ENCODE measurements at places on chromosomes 7 and 10. TPM values are rescaled to one million over a fixed set of nuclear protein-coding genes. Genes with fewer than 3 reads are reported as not detected.

DNA sequence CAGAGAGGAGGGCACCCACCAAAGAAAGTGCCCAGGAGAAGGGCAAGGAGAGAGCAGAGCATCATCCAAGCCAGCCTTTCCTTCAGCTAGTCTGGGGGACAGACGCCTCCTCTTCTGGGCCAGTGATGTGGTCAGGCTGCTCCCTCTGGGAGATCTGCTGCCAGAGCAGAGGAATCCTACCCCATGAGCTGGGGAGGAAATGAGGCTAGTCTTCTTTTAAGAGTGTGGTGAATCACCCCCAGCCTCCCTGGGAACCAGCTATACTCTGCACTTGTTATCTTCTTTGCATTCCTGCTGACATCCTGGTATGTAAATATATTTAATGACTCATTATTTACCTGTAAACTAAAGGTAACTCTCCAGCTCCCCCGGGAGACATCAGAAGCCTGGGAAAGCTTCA lies 41.6 kb upstream of the EPHB6 start:
- H3K36me3 ChIP-seq, result no peaks in the 10 kb centered on the region
- no peaks in the 10 kb centered on the region for H3K27me3 ChIP-seq
- H3K27ac ChIP-seq, result no peak overlapping the region
- H3K4me3 ChIP-seq, result no peak overlapping the region
- no peak for DNase-seq
- H3K4me1 ChIP-seq, result no peaks in the 10 kb centered on the region

Gene NXPH1
- not detected for total RNA-seq

DNA sequence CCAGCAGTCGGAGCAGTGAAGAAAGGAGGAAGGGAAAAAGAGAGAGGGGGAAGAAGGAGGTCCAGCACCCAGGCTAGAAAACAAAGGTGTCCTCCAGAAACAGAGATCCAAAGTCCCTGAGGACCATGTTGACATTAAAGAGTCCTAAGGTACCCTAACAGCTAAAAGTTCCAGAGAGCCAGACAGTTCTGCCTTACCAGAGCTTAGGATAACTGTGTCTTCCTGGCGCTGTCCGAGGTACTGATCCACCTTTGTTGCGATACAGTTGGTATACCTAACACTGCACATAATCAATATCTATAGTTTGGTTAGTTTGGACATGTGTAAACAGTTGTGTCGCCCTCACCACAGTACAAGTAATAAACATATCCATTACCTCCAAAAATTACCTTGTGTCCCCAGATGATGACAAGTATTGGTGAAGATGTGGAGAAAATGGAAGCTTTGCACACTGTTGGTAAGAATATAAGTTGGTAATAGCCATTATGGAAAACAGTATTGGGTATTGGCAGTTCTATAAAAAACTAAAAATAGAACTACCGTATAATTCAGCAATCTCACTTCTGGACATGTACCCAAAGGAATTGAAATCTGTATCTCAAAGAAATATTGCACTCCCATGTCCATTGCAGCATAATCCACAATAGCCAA lies 59.8 kb downstream of the GRID1 start:
- H3K27ac ChIP-seq, result no peak overlapping the region
- DNase-seq, result no peak
- H3K27me3 ChIP-seq, result no peaks in the 10 kb centered on the region
- no peak overlapping the region for H3K4me3 ChIP-seq
- H3K36me3 ChIP-seq, result no peaks in the 10 kb centered on the region
- H3K4me1 ChIP-seq, result no peaks in the 10 kb centered on the region

- H3K27me3 ChIP-seq, result no peaks in the 10 kb centered on the region
- no peak overlapping the region for H3K4me3 ChIP-seq
- H3K27ac ChIP-seq, result no peak overlapping the region
- H3K36me3 ChIP-seq, result no peaks in the 10 kb centered on the region
Measured at GRCh38 chr7:81175275-81175940, 256.6 kb upstream of the SEMA3C start.

Gene SP8
- not detected for total RNA-seq

DNA sequence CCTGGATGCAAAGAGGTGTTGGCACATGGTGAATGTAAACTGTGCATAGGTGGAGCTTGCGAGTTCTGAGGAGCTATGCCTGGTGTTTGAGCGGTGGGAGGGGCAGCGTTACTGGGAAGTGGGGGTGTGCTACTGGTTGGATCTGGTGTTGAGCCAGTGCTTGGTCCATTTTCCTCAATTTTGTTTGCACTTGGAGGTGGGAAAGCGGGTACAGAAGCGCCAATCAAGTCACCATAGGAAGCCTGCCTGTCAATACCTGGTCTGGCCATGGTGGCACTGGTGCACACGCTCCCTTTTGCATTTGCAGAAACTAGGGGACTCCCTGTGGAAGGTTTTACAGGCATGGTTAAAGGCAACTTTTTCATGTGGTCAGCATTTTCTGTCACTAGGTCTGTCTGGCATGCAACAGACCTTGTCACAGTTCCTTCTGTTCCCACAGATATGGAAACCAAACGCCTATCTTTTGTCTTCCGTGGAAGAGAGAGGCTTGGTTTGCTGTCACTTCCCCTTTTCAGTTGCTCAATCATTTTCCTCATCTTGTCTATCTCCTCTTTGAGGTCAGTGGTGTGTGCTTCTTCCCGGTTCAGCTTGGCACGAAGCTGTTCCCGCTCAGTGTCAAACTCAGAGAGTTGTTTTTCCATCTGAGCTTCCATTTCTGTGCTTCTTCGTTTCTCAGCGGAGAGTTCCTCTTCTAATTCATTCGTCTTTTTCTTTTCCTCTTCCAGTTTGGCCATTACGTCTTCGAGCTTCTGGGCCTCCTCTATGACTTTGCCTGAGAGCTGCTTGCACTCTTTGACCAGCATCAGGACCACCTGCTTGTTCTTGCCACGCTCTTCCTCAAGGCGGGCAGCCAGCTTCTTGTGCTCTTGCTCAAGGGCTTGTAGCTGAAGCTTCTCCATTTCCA lies 81.1 kb downstream of the CTTNBP2 start:
- no peak overlapping the region for H3K27ac ChIP-seq
- no peak for DNase-seq
- H3K27me3 ChIP-seq, result no peaks in the 10 kb centered on the region

DNA sequence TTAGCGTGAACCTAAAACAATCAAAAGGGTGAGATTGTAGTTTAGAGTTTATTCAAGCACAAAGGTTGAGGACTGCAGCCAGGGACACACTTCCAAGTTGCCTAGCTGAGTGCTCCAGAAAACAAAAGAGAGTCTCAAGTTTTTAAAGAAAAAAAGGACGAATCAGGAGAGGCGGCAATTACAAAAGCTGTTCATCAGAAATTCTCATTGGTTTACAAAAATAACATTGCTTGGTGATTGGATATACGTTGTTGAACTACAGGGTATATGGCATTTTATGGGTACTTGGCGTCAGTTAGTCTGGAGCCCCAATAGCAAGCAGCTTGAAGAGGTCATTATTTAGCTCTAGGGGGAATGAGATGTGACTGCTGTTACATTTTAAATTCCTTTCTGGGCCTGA lies 11.5 kb downstream of the ZNF438 start:
- DNase-seq, result no peak
- no peaks in the 10 kb centered on the region for H3K36me3 ChIP-seq
- peaks cover 6% of the 10 kb centered on the region for H3K4me1 ChIP-seq
- no peaks in the 10 kb centered on the region for H3K27me3 ChIP-seq

DNA sequence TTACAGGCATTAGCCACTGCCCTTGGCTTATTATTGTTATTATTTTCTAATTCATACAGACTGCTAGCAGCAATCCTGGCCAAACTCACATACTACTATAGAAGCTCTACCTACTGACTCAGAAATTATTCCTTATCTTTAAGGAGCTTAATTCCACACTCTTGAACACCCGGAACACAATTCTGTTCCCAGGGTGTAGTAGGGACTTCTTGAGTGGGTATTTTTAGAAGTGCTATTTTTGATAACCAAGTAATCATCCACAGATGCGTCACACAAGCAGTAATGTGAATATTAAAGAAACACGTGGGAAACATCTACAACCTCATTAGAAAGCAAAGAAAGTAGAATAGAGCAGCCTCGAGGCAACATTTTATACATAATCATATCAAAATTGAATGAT lies 149.2 kb downstream of the PTEN start:
- no peaks in the 10 kb centered on the region for H3K27me3 ChIP-seq
- H3K4me1 ChIP-seq, result peaks cover 2% of the 10 kb centered on the region
- H3K27ac ChIP-seq, result peak overlapping the region; percentile 40
- no peak overlapping the region for H3K4me3 ChIP-seq

DNA sequence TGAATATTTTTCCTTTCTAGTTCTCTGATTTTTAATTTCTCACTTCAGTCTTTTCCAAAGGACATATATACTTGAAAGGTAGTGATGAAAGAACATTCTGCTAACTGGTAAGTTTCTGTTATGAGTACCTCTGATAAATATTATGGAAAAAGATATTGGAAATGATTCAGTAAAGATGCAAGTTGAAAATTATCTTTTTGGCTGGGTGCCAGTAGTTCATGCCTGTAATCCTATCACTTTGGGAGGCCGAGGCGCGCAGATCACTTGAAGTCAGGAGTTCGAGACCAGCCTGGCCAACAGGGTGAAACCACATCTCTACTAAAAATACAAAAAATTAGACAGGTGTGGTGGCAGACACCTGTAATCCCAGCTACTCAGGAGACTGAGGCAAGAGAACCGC lies 62.1 kb downstream of the ANKRD26 start:
- no peak overlapping the region for H3K4me3 ChIP-seq
- H3K27ac ChIP-seq, result no peak overlapping the region
- no peaks in the 10 kb centered on the region for H3K36me3 ChIP-seq
- no peaks in the 10 kb centered on the region for H3K4me1 ChIP-seq
- DNase-seq, result no peak

DNA sequence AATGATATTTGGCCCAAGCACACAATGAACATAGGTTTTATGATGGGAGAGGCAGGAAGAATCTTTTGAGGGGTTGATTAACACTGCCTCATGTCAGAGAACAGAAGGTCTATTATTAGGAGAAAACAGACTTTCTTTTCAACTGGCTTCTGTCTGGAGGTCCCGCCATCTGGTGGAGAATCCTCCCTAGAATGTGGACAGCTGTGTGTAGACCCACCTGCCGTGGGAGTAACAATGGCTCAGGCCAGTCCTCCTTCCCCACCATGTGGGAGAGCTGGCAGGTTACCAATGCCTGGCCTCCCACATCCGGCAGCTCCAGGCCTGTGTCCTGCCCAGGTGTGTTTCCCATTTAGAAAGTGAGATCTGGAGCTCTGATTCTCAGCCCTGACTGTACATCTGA lies 70.4 kb upstream of the AOAH start:
- no peaks in the 10 kb centered on the region for H3K27me3 ChIP-seq
- no peak for DNase-seq

Gene MOSPD3
- total RNA-seq, result 19.1 TPM
